NCI-H524 (cell line): ENCODE measurements at places on chromosomes 7 and 10.

GRCh38 chr7:23001610-23002009, 12.3 kb downstream of the HYCC1 start:
- no peak for DNase-seq

GRCh38 chr7:47771990-47772360, 176.3 kb downstream of the PKD1L1 start:
- no peak for DNase-seq

- no peak for DNase-seq
Measured at GRCh38 chr10:119222966-119223386, 15.6 kb downstream of the GRK5 start.

DNA sequence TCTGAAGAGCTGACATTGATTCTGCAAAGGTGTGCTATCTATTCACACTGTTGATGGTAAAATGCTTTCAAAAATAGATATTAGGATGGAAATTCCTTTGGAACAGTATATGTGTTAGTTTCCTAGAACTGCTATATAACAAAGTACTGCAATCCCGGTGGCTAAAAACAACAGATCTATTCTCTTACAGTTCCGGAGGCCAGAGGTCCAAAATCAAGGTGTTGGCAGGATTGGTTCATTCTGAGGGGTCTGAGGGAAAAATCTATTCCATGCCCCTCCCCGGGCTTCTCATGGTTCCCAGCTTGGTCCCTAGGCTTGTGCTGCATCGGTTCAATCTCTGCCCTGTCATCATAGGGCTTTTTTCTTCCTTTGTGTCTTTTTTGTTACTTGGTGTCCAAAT, 79.9 kb downstream of the ADD3 start:
- DNase-seq, result no peak

GRCh38 chr7:12814828-12815227, 127.4 kb downstream of the ARL4A start:
- no peak for DNase-seq
